Activated naive CD8-positive, alpha-beta T cell treated with anti-CD3 and anti-CD28 coated beads for 36 hours (primary cell): ENCODE measurements at places on chromosomes 11 and 22.
A peak's percentile ranks its signal among the peaks of the same experiment; 100 is the strongest.

DNA sequence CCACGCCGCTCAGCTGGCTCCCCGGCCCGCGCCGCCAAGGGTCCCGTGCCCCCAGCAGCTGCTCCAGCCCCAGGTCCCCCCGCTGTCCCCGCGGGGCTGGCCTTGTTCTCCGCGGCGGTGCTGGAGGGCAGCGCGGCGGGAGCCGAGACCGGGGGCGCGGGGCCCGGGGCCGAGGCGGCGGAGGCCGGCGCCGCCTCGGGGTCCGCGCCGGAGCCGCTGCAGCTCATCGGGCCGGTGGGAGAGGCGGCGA lies 128 bp downstream of the TAF10 start:
- peak overlapping the region; percentile 93 for H3K27ac ChIP-seq
- H3K27me3 ChIP-seq: no peaks in the 10 kb centered on the region
- peak overlapping the region; percentile 95 for H3K4me3 ChIP-seq
- no peak for DNase-seq

DNA sequence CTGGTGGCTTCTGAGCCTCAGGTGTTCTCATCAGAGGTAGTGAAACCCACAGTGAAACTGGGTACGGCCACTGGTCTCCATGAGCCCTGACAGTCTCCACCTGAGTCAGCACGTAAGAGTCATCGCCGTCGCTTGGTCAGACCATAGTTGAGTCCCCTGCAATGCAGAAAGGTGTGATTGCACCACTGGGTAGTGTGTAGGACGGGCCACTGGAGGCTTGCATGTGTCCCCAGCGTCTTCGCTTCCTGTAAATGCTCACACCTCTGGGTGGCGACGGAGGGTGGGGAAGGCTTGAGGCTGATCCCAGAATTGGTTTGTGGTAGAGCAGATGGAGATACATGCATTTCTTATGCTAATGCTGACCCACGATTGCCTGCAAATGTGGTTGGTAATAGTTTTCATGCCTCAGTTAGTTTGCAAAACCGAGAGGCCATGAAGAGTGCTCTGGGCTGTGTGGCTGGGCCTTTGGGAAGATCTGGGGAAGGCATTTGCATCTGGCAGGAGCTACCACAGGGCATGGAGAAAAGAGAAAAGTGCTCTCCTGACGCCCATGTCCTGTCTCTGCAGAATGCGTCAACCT lies 26.5 kb downstream of the CTTN start:
- H3K4me3 ChIP-seq: no peak overlapping the region
- no peak overlapping the region for H3K27ac ChIP-seq
- no peak for DNase-seq
- H3K27me3 ChIP-seq: peaks cover 17% of the 10 kb centered on the region
- H3K4me1 ChIP-seq: peaks cover 5% of the 10 kb centered on the region
- H3K36me3 ChIP-seq: peaks cover 6% of the 10 kb centered on the region

DNA sequence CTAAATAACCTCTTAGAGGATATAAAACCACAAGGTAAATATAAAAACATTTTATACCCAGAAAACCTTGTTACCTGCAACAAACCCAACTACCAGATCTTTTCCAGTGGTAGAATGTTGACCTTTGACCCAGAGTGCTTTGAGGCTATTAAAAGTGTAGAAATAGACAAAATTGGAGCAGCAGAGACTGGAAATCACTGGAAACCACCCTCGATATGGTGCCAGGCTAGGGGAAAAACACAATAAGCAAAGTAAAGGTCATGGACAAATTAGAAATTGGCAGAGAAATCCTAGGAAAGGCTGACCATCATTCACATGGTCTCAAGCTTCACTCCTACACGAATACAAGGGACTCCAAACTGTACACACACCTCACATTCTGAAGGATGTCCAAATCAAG lies 26.7 kb downstream of the SLC25A17 start:
- H3K27ac ChIP-seq: no peak overlapping the region
- H3K36me3 ChIP-seq: peaks cover 34% of the 10 kb centered on the region

DNA sequence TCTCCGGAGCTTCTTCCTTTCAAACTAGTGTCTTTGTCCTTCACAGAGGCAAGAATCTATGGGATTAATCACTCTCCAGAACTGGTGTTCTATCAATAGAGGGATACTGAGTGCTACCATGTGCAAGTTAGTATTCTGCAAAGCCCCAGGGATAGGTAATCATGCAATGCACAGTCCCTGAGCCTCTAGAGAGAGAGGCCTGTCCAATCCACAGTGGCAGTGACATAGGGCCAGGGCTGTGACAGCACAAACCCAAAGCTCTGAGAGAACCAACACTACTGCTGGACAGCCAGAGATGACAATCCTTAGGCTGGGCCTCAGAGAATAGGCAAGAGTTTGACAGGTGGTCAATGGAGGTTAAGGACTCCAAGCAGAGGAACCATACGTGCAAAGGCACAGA lies 66.8 kb upstream of the USP47 start:
- no peaks in the 10 kb centered on the region for H3K4me1 ChIP-seq
- no peak for DNase-seq
- peaks cover 5% of the 10 kb centered on the region for H3K27me3 ChIP-seq
- H3K4me3 ChIP-seq: no peak overlapping the region

DNA sequence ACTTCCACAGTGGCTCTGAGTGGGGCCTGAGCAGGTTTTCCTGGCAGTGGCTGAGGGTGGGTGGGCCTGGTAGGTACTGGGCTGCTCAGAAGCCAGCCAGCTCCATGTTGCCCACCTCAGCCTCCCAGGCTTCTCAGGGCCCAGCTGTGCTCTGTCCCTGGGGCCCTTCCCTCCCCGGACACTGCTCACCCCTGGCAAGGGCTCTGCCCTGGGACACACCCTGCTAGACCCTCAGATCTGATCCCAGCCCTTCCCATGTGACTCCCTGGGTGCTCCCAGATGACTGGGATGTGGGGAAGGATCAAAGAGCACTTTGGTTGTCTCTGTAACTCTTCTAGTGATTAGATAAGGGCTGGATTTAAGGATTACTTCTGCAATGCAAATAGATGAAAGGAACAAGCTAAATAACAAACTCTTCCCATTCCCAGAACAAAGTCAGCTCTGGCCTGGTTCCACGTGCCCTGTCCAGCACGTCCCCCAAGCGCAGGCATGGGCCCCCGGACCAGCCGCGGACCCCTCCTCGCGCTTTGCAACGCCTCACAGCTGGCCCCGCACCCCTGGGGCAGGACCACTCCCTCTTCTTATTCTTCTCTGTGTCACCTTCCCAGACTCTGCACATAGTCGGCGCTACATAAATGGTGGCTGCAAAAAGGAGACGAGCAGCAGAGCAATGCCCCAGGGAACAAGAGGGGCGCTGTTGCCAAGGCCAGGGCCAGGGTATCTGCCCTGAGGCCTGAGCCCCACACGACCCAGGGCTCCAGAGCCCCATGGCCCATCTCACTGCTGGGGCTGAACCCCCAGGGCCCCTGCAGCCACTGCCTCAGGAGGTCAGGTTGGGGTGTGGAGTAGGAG lies 5.7 kb upstream of the KRTAP5-6 start:
- H3K4me3 ChIP-seq: no peak overlapping the region
- no peak overlapping the region for H3K27ac ChIP-seq
- H3K36me3 ChIP-seq: no peaks in the 10 kb centered on the region
- DNase-seq: no peak
- peaks cover 4% of the 10 kb centered on the region for H3K4me1 ChIP-seq

- DNase-seq: no peak
- peaks cover 87% of the 10 kb centered on the region for H3K27me3 ChIP-seq
- H3K4me1 ChIP-seq: peaks cover 8% of the 10 kb centered on the region
- no peak overlapping the region for H3K4me3 ChIP-seq
- no peak overlapping the region for H3K27ac ChIP-seq
- no peaks in the 10 kb centered on the region for H3K36me3 ChIP-seq
Observed at GRCh38 chr11:72673284-72673942, 809 bp downstream of the PDE2A start.

- peaks cover 23% of the 10 kb centered on the region for H3K36me3 ChIP-seq
- no peak for DNase-seq
- H3K27me3 ChIP-seq: no peaks in the 10 kb centered on the region
Observed at GRCh38 chr22:28773461-28773867, 969 bp downstream of the CCDC117 start.

- peaks cover 39% of the 10 kb centered on the region for H3K4me1 ChIP-seq
- H3K4me3 ChIP-seq: peak overlapping the region; percentile 4
- peaks cover 6% of the 10 kb centered on the region for H3K36me3 ChIP-seq
- no peaks in the 10 kb centered on the region for H3K27me3 ChIP-seq
Observed at GRCh38 chr22:37604875-37605274, 3.8 kb upstream of the GGA1 start.

GRCh38 chr11:32847511-32847910 lies 17.8 kb downstream of the PRRG4 start:
- H3K36me3 ChIP-seq: no peaks in the 10 kb centered on the region
- no peak for DNase-seq
- H3K4me1 ChIP-seq: no peaks in the 10 kb centered on the region
- H3K27ac ChIP-seq: no peak overlapping the region
- no peaks in the 10 kb centered on the region for H3K27me3 ChIP-seq

DNA sequence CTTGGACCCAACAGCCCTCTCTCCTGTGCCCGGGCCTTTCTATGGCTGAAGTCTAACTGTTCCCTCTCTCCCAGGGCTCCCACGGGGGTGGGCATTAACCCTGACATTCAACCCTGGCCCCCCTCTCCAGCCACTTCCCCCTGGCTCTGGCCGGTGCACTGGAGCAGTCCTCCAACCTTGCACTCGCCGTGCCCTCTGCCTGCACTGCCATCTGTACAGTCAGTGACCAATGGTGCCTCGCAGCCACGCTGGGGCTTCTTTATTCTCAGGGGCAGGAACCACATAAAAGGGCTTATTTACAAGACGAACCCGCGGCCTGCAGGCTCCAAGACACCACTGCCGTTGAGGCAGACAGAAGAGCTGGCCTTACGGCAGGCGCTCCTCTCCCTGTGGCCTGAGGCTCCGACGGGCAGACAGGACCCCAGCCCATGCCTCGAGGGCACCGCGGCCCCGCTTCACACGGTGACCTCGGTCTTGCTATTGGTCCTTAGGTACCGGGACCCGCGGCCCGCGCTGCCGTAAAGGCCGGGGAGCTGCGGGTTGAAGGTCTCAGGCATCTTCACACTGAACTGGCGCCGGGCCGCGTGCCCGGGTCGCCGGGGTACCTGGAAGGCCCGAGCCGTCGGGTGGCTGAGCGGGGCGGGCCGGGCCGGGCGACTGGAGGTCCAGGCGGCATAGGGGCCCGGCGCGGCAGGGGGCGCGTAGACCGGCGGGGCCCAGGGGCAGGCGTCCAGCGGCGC lies 5.4 kb downstream of the SHISA8 start:
- peaks cover 14% of the 10 kb centered on the region for H3K4me1 ChIP-seq
- H3K27ac ChIP-seq: no peak overlapping the region
- peaks cover 35% of the 10 kb centered on the region for H3K27me3 ChIP-seq

DNA sequence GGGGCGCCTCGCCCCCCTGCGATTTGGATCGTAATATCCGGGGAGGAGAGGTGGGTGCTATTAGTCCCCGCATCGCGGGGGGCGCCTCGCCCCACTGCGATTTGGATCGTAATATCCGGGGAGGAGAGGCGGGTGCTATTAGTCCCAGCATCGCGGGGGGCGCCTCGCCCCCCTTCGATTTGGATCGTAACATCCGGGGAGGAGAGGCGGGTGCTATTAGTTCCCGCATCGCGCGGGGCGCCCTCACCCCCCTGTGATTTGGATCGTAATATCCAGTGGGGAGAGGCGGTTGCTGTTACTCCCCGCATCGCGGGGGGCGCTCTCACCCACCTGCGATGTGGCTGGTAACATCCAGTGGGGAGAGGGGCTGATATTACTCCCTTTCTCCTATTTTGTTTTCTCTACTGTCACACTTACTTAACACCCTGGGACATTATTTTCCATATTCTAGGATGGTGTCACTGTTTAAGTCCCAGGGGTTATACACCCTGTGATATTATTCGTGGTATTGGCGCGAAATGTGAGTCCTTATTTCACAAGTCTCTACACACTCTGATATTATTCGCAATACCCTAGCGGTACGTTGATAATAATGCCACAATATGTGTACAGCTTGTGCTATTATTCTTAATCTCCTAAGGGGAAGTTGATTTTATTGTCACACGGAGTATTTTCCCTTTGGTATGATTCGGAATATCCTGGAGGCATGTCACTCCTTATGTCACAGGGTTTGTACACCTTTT lies 57.8 kb upstream of the ALDH3B2 start:
- peak overlapping the region; percentile 78 for H3K4me3 ChIP-seq
- H3K36me3 ChIP-seq: no peaks in the 10 kb centered on the region
- H3K4me1 ChIP-seq: peaks cover 17% of the 10 kb centered on the region
- no peak overlapping the region for H3K27ac ChIP-seq
- no peaks in the 10 kb centered on the region for H3K27me3 ChIP-seq

DNA sequence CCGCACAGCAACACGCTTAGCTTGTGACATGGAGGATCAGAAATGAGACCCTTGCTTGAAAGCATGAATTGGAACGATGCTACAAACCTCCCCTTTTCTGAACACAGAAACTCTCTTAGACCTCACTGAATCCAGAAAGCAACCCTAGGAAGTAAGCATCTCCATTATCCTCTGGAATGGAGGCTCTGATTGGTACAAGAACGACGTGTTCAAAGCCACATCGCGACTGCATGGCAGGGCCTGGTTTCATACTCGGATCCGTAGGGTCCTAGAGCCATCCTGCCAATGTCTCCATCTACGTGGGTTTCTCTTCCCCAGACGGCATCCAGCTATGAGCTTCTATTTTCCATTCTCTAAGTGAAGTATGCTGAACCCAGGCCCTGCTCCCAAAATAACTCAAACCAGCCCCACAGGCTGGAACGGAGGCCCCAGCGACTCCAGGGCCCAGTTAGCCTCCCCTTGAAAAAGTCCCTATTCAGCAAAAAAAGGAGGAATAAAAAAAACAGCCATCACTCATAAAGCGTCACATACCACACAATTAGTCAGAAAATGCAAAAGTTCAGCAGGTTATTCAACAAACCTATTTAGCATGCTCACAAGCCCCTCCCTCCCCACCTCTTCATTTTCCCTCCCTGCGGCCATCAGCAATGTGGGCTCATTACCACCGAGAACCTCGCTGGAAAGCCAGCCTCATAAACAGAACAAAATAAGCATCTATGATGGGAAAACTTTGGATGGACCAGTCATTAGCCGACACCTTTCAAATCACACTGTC lies 7.1 kb upstream of the MN1 start:
- H3K4me1 ChIP-seq: peaks cover 3% of the 10 kb centered on the region
- no peak for DNase-seq
- no peak overlapping the region for H3K4me3 ChIP-seq
- peaks cover 29% of the 10 kb centered on the region for H3K27me3 ChIP-seq
- no peaks in the 10 kb centered on the region for H3K36me3 ChIP-seq

DNA sequence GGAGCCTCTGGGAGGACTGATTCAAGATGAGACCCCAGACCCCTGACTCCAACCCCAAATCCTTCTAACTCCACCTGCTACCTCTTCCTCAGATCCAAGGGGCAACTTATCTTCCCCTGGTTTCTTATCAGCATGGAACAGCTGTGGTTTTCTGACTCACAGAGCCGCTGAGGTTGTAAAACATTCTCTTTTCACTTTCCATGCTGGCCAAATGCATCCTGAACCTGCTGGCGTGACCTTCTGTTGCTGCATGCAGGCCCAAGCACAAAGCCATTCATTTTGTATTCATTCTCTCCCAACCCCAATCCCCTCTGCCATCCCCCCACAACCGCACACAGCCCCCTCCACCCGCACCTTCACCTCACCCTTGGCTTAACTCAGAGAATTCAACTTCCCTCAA lies 70.3 kb downstream of the SEZ6L start:
- no peak overlapping the region for H3K27ac ChIP-seq
- no peaks in the 10 kb centered on the region for H3K4me1 ChIP-seq
- no peaks in the 10 kb centered on the region for H3K36me3 ChIP-seq
- H3K27me3 ChIP-seq: peaks cover 8% of the 10 kb centered on the region
- DNase-seq: no peak
- no peak overlapping the region for H3K4me3 ChIP-seq
